ENCODE measurements at places on chromosomes 3 and 15.

- DNase-seq: no peak
Measured at GRCh38 chr3:49794926-49795905, 4.5 kb downstream of the CDHR4 start.

DNA sequence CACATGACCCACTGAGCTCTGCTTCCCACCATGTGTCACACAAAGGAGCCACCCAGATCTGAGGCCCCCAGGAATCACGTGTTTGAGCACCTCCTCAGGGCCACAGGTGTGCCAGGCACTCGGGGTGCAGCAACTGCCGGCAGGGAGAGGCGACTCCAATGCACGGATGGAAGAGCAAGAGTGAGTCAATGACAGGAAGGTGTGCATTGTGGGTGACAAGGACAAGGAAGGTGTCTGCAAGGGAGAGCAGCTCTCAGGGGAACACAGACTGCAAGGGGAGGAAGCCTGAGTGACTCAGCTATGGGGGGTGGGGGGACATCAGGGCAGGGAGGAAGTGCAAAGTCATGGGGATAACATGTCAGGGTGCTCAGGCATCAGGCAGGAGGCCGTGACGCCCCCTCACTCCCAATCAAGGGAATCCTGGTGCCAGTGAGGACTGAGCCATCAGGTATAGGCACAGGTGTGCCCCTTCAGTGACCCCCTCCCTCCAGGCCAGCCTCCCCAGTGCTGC, 67.4 kb downstream of the NUP210 start:
- DNase-seq: no peak

GRCh38 chr3:151625586-151625985, 108.1 kb upstream of the AADACL2 start:
- DNase-seq: no peak

DNA sequence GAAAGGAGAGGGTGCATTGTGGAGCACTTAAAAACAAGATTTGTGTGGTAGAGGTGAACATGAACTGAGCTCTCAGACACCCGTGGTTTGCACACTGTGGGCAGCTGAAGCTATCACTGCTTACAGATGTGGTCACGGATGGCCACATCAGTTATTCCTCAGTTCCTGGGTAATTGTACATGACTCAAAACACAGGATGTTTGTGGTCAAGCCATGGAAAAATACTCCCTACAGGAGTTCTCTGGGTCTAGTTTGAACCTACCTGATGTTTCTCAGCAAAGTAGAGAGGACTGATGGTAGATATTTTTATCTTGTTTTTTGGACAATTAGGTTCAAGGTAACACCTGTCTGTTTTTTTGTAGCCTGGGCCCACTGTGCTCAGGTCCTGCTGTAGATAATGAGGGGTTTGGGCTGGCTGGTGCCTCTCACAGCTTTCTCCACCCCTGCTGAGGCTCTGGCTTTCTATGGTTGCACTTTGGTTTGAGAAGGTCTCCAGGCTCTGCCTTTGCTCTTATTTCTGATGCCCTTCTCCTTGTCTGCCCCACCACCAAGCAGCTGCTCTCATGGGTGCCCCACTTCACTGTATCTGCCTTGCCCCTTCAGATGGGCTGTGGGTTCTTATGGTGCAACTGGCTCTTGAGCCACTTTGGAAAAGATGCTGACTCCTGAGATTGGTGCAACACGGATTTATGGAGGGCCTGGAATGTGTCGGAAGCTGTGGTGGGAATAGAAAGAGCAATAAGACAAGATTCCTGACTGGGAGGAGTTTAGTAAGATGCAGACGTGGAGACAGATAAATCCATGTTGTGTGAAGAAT, 40.1 kb downstream of the CDCP1 start:
- DNase-seq: no peak

DNA sequence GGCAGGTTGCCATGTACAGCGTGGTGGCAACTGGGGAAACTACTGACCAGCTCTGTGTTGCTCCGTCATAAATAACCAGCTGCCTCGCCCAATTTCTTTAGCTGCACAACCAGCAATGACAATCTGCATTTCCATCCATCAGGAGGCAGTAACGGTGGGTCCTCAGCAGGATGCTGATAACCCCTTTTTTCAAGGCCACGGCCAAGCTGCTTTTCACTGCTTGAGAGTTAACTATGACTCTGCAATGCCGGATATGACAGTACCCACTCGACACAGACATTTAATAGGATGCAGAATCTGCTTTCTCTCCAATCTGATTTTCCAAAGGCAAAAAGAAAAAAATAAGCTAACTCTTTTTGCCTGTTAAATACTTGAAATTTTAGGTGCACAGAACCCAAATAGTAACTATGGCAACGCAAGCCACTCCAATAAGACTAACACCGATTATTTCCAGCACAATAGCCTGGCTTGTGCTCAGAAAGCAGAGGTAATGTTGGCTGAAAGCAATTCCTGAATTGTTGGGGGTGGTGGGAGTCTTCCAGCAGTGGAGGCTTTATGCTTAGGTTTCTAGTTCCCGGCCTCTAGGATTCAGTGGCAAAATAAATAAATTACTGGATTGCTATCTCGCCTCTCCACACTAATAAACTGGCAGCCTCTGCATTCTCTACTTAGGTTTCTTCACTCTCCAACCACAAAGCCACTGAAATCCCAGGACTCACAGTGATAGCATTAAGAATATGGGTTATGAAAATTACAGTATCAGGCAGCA, 31.2 kb upstream of the SRGAP3 start:
- peak; percentile 26 for DNase-seq

GRCh38 chr3:172218350-172219323, 179.3 kb downstream of the FNDC3B start:
- DNase-seq: no peak

DNA sequence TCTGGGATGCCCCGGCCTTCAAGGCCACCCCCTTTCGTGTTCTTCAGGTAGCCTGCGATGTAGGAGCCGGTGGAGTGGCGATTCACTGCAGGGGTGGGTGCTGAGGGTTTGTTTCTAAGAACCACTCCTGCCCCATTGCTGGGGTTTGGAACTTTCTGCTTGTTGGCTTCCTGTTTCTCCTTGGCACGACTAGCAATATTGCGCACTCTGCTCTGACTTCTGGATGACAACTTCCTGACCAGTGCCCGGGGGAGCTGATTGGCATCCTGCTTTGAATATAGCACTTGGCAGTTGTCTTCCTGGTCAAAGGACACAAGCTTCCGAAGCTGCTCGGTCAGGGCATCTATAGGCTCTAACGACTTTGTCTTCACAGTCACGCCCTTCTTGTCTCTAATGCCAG, 187.6 kb upstream of the STRIT1 start:
- DNase-seq: no peak

DNA sequence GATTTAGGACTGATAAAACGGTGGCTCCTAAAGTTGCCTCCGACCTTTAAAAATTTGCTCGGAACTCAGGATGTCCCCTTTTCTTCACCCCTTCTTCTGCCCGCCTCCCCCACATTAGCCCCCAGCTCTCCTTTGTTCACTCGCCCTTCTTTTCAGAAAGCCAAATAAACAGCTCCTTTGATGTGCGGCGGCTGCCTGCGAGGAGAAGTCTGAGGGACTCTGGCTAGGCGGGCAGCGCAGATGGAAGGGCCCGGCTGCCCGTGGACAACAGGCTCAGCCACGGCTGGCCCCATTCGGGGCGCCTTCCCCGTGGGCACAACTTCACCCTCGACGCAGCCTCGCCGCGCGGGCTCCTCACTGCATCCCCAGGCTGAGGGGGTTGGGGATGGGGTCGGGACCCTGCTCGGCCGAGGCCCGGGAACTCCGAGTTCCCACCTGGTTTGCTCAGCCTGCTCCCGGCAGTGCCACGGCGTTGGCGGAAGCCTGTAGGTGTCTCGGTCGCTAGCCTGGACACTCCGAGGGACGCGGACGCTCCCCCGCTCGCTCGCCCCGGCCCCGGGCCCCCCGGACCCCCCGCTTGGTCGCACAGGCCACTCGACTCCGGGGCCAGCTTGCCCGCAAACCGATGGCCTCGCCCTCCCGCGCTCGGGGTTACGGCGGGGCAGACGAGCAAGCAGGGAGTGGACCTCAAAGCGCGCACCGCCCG, 897 bp upstream of the TLE3 start:
- DNase-seq: peak; percentile 48

DNA sequence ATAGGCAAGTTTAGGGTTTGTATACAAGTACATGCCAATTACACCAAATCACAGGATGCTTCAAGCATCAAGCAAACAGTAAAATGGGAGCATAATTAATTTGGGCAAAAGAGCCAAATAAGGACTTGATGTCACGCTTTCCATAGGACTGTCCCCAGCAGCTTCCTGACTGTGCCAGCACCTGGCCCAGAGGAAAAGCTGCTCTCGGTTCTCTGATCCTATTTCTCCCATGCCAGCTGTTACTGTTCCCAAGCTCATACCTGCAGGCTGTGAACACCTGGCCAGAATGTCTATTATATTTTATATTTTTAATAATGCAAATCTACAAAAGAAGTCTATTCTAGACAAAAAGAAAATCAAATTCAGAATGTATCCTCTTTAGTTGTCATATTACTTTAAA, 12.2 kb downstream of the ZXDC start:
- DNase-seq: no peak

GRCh38 chr3:196208942-196209695, 2.1 kb downstream of the ZDHHC19 start:
- no peak for DNase-seq

- no peak for DNase-seq
Measured at GRCh38 chr15:32861174-32861573, 143.4 kb downstream of the GREM1 start.

DNA sequence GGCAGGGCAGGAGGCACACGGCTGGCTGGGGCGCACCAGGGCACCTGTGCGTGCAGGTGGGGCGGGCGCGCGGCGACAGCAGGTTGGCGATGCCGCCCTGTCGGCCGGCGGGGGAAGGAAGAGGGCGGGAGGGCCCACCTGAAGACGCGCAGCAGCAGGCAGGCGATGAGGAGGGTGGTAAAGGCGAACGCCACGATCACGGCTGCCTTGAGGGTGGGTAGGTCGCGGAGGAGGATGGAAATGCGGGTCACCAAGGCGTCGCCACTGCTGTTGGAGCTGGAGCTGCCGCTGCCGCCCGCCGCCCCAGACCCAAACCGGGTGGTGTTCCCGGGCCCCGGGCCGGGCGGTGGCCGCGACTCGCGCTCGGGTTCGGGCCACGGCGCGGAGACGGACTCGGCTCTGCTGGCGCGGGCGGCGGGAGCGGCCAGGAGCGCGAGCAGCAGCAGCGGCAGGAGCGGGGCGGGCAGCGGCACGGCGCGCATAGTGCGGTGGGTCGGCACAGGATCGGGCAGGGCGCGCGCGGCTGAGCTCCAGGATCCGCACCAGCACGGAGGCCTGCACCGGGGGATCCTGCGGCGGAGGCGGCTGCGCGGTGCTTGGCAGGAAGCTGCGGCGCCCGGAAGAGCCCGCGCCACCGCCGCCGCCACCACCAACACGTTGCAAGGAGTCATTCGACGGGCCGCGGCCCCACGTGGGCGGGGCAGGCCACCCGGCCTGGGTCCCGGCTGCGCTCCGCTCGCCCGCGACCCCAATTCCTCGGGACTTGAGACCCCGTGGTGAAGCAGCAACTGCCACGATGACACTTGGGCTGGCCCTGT, at the start of gene FAM174B:
FAM174B (minus strand) TSS at position 598 of the 818 bp plus-strand sequence.
- DNase-seq: peak; percentile 55

GRCh38 chr15:55481842-55482241, 26.2 kb downstream of the DNAAF4 start:
- DNase-seq: no peak

- no peak for DNase-seq
Measured at GRCh38 chr3:30469133-30469532, 137.3 kb upstream of the TGFBR2 start.

- DNase-seq: no peak
Measured at GRCh38 chr3:31724651-31725050, 191.9 kb downstream of the STT3B start.

- DNase-seq: no peak
Measured at GRCh38 chr3:56123487-56123886, 344.8 kb downstream of the ERC2 start.

- DNase-seq: no peak
Measured at GRCh38 chr3:154584974-154585373, 155.0 kb upstream of the GPR149 start.

- DNase-seq: no peak
Measured at GRCh38 chr3:45311953-45312801, 76.2 kb upstream of the LARS2 start.

GRCh38 chr15:28103831-28104230, 4.7 kb upstream of the OCA2 start:
- DNase-seq: no peak

DNA sequence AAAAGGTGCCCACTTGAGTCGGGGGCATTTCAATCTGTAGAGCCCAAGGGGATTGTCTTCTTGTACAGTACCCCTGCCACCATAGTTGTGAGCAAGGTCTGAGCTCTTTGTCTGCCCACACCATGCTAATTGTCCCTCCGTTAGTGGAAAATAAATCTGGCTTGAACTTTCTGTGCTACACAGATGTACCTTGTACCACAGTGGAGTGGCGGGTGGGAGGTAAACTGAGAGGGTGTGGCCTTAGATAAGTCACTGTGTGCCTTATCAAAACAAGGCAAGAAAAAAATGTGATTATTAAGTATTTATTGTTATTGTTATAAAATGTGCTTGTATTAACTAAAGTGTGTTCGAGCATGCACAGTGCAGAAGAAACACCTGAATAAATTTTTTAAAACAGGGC, 242.9 kb upstream of the C2CD4B start:
- no peak for DNase-seq

- no peak for DNase-seq
Measured at GRCh38 chr3:145243875-145244274, 917.1 kb downstream of the PLOD2 start.

GRCh38 chr3:76308541-76308940, 523.2 kb upstream of the ZNF717 start:
- no peak for DNase-seq

- no peak for DNase-seq
Measured at GRCh38 chr3:35505181-35505580, 134.1 kb upstream of the ARPP21 start.

- no peak for DNase-seq
Measured at GRCh38 chr3:150061288-150062024, 90.8 kb upstream of the PFN2 start.

- DNase-seq: no peak
Measured at GRCh38 chr3:46998852-46999515, 19.5 kb downstream of the NBEAL2 start.

- DNase-seq: no peak
Measured at GRCh38 chr15:77545058-77545457, 87.7 kb downstream of the LINGO1 start.

- no peak for DNase-seq
Measured at GRCh38 chr3:188687389-188687788, 484.4 kb upstream of the TPRG1 start.

GRCh38 chr15:58462973-58463663, 31.3 kb downstream of the LIPC start:
- DNase-seq: peak; percentile 6

GRCh38 chr3:120795959-120796358, 53.4 kb downstream of the GTF2E1 start:
- no peak for DNase-seq

- no peak for DNase-seq
Measured at GRCh38 chr3:105413343-105413887, 46.7 kb downstream of the ALCAM start.

DNA sequence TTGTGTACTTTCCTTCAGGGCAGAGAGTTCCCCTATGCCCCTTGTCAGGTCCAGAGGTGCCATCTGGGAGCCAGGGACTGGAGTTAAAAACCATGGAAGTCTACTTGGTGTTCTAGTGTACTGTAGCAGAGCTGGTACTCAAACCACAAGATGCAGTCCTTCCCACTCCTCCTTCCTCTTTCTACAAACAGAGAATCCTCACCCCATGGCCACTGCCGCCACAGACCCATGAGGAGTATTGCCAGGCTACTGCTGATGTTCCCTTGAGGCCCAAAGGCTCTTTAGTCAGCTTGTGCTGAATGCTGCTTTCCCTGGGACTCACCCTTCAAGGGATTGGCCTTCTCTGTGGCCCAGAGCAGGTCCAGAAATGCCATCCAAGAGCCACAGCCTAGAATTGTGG, 229.2 kb upstream of the ZPLD1 start:
- DNase-seq: no peak

GRCh38 chr15:71669688-71670087, 140.7 kb upstream of the NR2E3 start:
- DNase-seq: no peak

Measured in NCI-H774 (cell line).